ENCODE measurements at places on chromosomes 1 and 21.
A peak's percentile ranks its signal among the peaks of the same experiment; 100 is the strongest.

DNA sequence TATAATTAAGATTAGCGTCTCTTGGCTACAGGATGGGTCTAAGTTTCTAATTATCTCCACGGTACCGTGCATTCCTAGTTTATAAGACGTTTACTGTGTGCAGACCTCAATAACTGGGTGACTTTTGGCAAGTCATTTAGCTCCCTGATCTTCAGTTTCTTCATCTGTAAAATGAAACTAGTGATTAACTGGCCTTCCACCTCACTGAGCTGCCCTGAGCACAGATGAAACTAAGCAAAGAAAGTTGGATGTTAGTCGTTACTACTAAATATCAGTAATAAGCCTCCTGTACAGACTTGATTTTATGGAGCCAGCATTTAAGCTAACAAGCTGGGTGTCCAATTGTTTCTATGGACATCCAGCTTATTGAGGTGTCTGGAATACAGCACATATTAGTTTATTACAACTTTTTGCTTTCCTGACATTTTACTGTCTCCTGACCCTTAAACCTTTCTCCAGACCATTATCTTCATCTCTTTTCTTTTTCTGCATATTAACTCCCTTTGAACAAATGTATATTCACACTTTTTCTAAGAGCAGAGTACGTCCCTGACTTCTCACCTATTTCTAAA lies 1.1 kb downstream of the CR2 start:
- no peak for DNase-seq

DNA sequence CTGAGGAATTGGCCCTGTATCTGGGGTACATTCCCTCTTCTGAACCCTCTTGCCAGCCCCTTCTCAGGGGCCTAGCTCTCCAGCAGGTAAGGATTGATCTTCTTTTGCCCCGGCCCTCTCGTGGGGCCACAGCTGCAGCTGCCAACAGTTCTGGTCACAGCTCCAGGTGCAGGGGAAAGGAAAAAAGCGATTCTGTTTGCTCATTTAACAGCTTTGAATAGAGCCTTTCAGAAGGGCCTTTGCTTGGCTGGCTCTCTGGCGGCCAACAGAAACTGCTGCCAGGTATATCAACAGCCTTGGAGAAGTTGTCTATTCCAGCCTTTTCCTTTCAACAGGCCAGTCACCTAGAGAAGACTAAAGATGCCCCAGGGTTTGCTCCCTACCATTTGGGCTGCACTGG lies 16.1 kb upstream of the FMOD start:
- DNase-seq, result no peak

- DNase-seq, result no peak
Observed at GRCh38 chr1:8097077-8097799, 71.1 kb upstream of the ERRFI1 start.

GRCh38 chr1:225467193-225468020 lies 39.6 kb upstream of the LBR start:
- peak; percentile 72 for DNase-seq

DNA sequence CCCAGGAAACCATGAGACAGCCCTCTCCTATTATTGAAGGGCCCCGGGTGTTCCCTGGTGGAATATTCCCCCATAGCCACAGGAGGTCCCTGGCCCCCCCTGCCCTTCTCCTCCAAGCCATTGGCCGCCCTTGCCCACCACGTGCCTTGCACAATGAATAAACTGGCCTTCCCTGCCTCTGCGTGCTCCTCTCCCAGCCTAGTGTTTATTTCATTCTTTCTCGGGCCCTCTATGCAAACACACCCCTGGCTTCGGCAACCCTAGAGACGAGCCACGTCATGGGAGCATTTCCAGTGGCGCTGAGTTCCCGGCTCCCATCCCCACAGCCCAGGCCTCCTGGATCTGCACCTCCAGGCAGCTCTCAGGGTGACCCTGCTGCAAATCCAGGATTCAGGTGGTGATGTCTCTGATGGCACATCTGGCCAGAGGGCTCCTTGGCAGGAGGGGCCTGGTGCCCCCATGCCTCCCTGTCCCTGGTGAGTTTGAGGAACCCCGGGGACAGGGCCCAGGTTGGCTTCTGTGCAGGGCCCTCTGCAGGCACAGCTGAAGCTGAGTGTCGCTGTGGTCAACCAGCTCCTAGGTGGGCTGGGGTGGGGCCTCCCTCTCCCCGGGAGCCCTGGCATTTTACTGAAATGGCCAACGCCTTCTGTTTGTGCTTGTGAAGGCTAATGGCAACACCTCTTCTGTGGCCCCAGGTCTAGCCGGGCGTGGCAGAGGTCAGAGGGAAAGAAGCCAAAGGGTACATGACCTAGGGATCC lies 6.2 kb downstream of the KRTAP10-12 start:
- DNase-seq, result no peak

Measured in T-helper 1 cell (primary cell).